ENCODE measurements at places on chromosomes 16 and 17. TPM values are rescaled to one million over a fixed set of nuclear protein-coding genes. Genes with fewer than 3 reads are reported as not detected.
A peak's percentile ranks its signal among the peaks of the same experiment; 100 is the strongest.

DNA sequence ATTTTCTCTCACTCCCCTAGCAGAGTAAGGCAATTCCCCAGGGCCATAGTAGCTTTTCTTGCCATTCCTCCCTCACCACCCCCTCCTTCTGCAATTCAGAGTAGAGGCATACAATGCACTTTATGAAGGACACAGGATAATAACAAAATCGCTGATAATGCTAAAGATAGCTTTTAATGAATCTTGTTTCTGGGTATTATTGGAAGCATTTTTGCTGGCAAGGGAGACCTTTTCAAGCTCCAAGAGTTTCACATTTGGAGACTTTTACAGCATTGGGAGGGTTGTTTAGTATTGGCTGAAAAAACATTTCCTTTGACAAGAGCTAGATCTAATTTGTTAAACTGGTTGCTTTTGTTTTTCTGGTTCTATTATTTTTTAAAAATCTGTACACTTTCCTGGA lies 573.0 kb upstream of the C16orf82 start:
- H3K27ac ChIP-seq: no peak overlapping the region
- H3K4me3 ChIP-seq: no peak overlapping the region

- no peak overlapping the region for H3K4me3 ChIP-seq
- DNase-seq: peak; percentile 44
- H3K36me3 ChIP-seq: no peaks in the 10 kb centered on the region
- H3K27me3 ChIP-seq: no peaks in the 10 kb centered on the region
- H3K4me1 ChIP-seq: peaks cover 9% of the 10 kb centered on the region
Measured at GRCh38 chr16:85610059-85610445, 3.1 kb upstream of the GSE1 start.

DNA sequence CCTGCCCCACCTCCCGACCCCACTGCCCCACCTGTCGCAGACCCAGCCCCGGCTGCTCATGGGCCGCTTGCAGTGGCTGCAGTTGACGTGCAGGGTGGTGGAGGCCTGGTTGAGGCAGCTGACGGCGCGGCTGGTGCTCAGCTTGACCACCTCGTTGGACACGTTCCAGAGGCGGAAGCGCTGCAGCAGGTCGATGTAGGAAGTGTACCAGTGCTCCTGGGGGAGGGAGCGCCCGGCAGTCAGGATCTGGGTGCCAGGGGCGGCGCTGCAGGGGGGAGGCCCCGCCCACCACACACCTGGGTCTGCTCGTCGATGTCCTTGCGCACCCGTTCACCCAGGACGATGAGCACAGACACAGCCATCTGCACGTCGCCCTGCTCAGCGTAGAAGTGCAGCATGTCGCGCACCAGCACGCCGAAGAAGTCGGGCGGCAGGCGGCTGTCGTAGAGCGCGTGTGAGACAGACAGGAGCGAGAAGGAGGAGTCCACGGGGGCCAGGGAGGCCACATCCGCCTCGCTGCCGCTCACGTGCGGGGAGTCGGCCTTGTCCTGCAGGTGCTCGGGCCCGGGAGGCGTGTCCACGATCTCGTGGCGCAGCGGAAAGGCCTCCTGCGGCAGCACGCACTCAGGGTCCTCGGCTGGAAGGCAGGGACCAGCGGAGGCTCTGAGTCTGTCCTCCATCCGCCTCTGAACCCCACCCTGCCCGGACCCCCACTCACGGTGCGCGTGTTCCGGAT lies 995 bp upstream of the JMJD8 start:
- H3K27ac ChIP-seq: no peak overlapping the region
- DNase-seq: no peak
- peaks cover 8% of the 10 kb centered on the region for H3K36me3 ChIP-seq
- peak overlapping the region; percentile 85 for H3K4me3 ChIP-seq
- peaks cover 62% of the 10 kb centered on the region for H3K4me1 ChIP-seq
- no peaks in the 10 kb centered on the region for H3K27me3 ChIP-seq

DNA sequence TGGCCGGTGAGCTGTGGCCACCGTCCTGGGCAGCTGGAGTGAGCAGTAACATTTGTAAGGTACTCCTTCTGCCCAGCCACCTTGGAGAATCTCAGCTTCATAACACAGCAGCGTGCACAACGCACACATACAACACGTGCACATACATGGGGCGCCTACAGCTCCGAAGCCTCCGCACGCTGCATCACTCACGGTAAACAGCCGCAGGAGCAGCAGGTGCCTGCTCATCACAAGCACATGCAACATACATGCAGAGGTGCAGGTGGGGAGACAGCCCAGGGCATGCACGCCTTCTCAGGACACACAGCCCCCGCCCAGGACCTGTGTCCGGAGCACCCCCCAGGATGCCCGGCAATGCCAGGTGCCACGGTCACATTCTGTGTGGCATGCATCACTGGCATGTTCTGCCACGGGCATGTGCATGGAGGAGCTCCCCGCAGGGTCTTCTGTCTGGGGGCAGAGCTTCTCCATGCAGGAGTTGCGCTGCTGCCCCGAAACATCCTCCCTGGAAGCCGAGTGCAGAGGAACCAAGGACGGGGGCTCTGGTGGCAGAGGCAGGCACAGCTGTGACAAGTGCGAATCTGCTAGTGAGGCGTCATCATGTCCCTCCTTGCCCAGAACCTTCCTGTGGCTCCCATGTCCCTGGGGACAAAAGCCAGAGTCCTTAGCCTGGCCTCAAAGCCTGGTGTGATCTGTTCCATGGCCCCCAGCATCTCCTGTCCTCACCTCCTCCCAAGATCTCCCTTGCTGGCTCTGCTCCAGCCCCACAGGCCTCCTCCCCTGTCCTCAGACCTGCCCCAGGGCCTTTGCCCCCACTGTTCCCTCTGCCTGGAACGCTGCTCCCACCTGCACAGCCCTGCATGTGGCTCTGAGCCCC lies 184.0 kb upstream of the GSE1 start:
- no peaks in the 10 kb centered on the region for H3K36me3 ChIP-seq
- H3K27ac ChIP-seq: no peak overlapping the region
- no peaks in the 10 kb centered on the region for H3K4me1 ChIP-seq
- H3K4me3 ChIP-seq: no peak overlapping the region
- no peak for DNase-seq

- peaks cover 3% of the 10 kb centered on the region for H3K4me1 ChIP-seq
- no peak overlapping the region for H3K27ac ChIP-seq
- peaks cover 7% of the 10 kb centered on the region for H3K36me3 ChIP-seq
- no peak for DNase-seq
- no peak overlapping the region for H3K4me3 ChIP-seq
- no peaks in the 10 kb centered on the region for H3K27me3 ChIP-seq
Measured at GRCh38 chr17:45406107-45406506, 26.6 kb downstream of the ARHGAP27 start.

- no peaks in the 10 kb centered on the region for H3K36me3 ChIP-seq
- peaks cover 21% of the 10 kb centered on the region for H3K4me1 ChIP-seq
- no peak overlapping the region for H3K4me3 ChIP-seq
- H3K27ac ChIP-seq: no peak overlapping the region
Measured at GRCh38 chr16:70796301-70796700, 4.7 kb downstream of the VAC14 start.

- no peak for DNase-seq
- H3K36me3 ChIP-seq: no peaks in the 10 kb centered on the region
- H3K27me3 ChIP-seq: no peaks in the 10 kb centered on the region
- no peak overlapping the region for H3K4me3 ChIP-seq
- H3K27ac ChIP-seq: no peak overlapping the region
- no peaks in the 10 kb centered on the region for H3K4me1 ChIP-seq
Measured at GRCh38 chr16:78368121-78369102, 269.0 kb downstream of the WWOX start.

DNA sequence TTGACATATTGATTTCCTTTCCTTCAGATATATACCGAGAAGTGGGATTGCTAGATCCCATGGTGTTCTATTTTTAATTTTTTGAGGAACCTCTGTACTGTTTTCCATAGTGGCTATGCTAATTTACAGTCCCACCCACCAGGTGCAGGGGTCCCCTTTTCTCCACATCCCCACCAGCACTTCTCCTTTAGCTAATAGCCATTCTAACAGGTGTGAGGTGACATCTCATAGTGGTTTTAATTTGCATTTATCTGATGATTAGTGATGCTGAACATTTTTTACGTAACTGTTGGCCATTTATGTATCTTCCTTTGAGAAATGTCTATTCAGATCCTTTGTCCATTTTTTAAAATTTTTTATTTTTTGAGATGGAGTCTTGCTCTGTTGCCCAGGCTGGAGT lies 93.9 kb downstream of the SDR42E1 start:
- H3K36me3 ChIP-seq: peaks cover 4% of the 10 kb centered on the region
- no peak for DNase-seq

DNA sequence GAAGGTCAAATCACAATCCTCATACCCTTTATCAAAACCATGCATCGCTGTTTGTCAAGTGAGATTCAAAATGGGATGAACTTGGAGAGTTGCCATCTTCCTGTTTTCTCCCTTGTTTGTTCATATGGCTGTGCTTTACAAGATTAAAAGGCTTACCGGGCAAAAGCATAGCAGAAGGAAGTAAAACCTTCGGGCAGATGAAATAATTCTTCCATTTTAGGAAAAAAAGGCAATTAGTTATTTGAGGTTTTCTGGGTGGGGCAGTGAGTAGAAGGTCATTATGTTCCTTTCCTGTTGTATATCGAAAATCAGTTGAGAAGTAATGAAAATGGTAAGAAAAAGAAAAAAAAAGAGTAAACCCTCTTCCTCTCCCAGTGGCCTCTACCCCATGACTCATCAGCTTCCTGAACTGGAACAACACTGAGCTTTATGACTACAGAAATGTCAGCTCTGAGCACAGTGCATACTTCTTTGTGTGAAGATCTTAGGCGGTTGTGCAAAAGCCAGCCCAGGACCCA lies 369.2 kb downstream of the CDH13 start:
- no peaks in the 10 kb centered on the region for H3K4me1 ChIP-seq
- DNase-seq: no peak
- no peaks in the 10 kb centered on the region for H3K36me3 ChIP-seq
- H3K27ac ChIP-seq: no peak overlapping the region
- no peaks in the 10 kb centered on the region for H3K27me3 ChIP-seq
- H3K4me3 ChIP-seq: no peak overlapping the region

DNA sequence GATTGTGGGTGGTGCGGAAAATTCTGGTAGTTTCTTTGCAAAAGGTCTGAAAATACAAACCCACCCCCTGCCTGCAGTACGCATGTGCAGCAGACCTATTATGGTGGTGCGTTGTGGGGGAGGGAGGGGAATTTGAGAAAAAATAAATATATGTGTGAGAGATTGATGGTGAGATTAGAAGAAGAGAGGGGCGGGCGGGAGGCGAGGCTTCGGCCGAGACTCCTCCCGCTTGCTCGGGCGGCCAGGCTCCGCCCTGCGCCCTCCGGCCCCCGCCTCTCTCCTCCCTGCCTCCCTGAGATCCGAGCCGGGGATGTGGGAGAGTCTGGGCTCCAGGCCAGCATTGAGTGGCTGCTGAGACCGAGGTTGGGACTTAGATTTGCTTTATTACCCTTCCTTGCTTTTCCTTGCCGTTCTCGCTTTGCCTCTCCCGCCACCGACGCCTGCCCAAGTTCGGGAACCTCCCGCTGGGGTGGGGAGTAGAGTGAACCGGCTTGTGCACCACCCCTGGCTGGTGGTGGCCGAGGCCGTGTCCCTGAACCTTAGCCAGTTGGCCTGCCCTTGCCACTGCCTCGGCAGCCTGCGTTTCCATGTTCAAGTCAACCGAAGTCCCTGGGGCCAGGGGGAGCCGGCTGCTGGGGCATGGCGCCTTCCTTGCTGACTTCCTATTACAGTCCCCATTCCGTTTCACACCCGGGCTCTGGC lies 956 bp upstream of the CHD3 start:
- H3K4me3 ChIP-seq: peak overlapping the region; percentile 29
- no peaks in the 10 kb centered on the region for H3K36me3 ChIP-seq
- no peaks in the 10 kb centered on the region for H3K27me3 ChIP-seq
- H3K4me1 ChIP-seq: peaks cover 40% of the 10 kb centered on the region

DNA sequence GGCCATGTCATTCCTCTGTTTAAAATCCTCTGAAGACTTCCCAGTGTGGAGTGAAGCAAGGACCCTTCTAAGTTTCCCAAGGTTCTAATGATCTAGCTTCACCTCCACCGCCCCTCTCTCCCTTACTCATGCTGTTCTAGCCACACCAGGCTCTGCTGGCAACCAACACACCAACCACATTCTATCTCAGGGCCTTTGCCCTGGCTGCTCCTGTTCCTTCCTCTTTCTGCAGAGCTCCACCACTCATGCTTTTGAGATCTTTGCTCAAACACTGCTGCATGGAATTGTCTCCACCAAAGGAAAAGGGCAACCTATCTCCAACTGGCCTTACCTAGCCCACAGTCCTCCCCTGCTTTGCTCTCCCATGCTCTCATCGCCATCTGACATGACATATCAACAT lies 128.7 kb downstream of the XYLT1 start:
- DNase-seq: no peak
- H3K4me1 ChIP-seq: no peaks in the 10 kb centered on the region
- no peak overlapping the region for H3K4me3 ChIP-seq
- H3K36me3 ChIP-seq: no peaks in the 10 kb centered on the region
- no peaks in the 10 kb centered on the region for H3K27me3 ChIP-seq

DNA sequence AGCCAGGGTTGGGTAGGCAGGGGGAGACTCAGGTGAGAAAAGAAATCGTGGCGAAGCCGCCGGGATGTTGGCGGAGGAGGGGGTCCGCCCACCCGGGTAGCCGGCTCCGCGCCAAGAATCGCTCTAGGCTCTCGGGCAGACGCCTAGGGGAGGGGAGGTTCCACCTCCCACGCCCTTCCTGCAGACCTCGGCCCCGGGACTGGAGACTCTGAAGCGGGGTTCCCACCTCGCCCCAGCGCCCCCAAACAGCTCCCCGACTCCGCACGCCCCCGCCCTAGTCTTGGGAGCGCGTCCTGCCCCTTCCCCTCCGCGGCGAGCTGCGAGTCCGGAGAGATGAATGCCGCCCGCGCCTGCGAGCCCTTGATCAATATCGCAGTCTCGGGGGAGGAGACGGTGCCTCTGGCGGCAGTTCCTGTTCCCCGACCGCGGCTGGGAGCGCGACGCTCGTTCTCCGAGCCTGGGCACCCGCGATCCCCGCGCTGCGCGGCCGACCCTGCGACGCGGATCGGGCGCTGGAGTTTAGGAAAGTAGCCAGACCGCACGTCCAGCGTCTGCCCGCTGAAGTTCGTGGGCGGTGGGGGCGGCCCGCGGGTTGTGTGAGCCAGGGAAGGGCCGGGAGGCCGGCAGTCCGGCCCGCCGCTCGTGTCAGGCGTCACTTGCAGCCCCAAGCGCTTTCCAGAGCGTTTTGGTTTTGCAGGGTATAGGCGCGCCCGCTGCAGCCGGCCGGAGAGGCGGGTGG lies 790 bp downstream of the CRHR1 start:
- no peak for DNase-seq
- H3K4me1 ChIP-seq: peaks cover 23% of the 10 kb centered on the region
- no peak overlapping the region for H3K4me3 ChIP-seq
- peaks cover 16% of the 10 kb centered on the region for H3K27me3 ChIP-seq
- no peak overlapping the region for H3K27ac ChIP-seq

DNA sequence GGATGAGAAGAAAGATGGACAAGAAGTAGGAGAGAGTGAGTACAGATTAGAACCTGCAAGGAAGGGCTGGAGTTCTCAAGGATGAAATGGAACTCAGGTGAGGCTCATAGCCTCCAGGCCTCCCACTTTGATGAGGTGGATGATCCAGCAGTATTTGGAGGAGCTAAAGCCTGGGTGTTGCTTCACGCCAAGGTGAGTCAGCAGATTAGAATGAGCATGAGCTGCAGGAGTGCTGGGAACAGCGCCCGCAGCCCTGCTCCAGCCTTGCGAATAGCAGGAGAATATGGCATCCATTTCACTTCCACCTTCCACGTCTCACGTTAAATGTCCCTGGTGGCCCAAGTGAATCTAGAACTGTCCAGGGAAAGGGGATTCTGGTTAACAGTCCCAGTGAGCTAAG lies 94.4 kb upstream of the CPHXL start:
- peaks cover 3% of the 10 kb centered on the region for H3K27me3 ChIP-seq
- no peak overlapping the region for H3K4me3 ChIP-seq
- H3K4me1 ChIP-seq: no peaks in the 10 kb centered on the region
- H3K27ac ChIP-seq: no peak overlapping the region

NDUFB10 gene
- 110 TPM for total RNA-seq

SNRNP25 gene
- 17.3 TPM for total RNA-seq

IGSF6 gene
- 27.3 TPM for total RNA-seq

ACSM2A gene
- total RNA-seq: 30.1 TPM

DNAI2 gene
- not detected for total RNA-seq

Measured in liver (tissue), 10 donors.